ENCODE measurements at places on chromosomes 2 and 18.

- no peak for DNase-seq
Measured at GRCh38 chr18:58320907-58321561, 277.0 kb downstream of the NEDD4L start.

DNA sequence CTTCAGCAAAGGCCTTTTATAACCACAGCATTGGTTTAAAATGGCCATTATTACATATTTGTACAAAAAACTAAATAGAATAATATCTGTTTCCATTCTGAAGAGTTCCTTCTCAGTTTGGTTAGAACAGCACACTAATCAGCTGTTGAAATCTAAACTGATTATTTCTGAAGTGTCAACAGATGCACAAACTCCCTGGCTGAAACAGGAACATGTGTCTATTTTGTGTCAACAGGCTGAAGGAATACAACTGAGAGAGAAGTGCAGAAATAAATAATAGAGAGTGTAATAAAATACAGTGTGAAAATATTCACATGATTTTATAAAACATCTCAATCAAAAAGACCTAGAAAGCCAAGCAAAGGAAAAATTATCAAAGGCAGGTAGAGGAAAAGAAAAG, 29.7 kb downstream of the IKZF2 start:
- no peak for DNase-seq

DNA sequence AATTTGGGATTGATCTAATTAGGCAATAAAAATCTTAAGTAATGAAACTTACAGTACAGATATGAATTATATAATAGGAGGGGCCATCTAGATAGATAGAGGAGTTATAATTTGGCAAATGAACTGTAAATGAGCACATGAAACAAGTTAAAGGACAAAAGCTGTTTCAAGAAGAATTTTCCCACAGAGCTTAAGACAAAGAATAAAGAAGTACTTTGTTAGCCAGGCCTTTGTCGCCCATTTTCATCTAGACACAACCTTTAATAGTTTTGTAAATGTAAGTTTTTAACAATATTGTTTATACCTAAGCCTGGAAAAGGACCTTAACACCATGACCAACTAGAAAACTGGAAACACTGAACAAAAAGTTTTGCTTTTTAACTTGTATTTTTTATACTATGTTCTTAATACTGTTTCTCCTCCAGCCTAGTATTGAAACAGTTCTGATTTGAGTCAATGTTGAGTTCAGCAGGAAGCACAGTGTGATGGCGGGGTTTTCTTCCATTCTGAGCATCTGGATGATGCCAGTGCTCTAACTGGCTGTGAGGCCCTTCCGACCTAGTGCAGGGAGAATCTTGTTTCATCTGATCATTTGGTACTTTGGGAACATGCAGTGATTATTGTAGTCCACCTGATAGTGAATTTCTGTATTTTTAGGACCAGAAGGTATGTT, 37.6 kb downstream of the FARP2 start:
- DNase-seq: no peak

- no peak for DNase-seq
Measured at GRCh38 chr2:61425605-61426155, 45.2 kb downstream of the USP34 start.
